ENCODE measurements at places on chromosomes 6 and 20.

DNA sequence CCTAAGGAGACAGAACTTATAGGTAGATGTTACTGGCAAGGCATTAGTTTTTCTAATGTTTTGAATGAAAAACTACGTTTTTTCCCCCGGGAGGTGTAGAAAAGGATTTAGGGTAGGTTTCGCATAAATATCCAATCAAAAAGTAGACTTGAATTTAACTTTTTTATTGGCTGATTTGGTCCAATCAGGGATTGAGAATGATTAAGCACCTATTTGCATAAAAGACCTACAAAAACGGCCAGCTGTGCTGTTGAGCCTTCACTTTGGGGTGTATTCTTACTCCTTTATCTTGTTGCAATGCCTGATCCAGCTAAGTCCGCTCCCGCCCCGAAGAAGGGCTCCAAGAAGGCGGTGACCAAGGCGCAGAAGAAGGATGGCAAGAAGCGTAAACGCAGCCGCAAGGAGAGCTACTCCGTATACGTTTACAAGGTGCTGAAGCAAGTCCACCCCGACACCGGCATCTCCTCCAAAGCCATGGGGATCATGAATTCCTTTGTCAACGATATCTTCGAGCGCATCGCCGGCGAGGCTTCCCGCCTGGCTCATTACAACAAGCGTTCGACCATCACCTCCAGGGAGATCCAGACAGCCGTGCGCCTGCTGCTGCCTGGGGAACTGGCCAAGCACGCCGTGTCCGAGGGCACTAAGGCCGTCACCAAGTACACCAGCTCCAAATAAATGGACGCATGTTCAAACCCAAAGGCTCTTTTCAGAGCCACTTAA, 113.5 kb upstream of the BTN3A2 start:
- no peak for DNase-seq

GRCh38 chr6:34671801-34672656, 24.5 kb downstream of the ILRUN start:
- no peak for DNase-seq

DNA sequence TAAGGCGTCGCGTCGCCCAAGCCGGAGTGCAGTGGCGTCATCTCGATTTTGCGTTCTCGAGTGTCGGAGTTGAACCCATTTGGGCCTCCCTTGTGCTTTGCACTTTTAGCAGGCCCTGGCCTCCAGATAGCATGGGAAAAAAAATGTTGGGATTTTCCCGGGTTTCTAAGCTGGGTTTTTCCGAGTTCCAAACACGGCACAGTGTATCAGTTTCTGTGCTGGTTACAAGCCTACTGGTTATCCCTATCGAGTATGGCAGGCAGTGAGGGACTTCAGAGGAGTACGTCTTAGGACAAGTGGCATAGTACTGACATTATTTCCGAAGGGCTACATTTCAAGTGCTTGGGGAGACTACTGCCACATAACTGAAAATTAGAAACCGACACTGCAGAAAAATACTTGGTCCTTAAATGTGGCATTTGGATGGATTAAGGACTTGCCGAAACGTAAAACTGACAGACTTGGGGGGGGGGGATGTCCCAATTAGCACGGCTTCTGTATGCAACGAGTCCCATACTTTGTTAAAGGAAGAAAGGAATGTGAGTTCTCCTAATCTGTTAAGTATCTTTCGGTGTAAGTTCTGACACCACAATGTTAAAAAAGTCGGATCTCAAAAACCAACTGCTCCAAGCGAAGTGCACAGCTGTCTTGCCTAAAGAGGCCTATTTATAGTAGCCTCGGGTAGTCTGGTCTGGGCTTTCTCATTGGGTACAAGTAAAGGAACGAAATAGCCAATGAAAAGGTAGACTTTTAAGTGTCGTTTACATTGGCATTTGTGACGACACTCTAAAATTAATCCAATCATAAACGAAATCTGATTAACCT, 70.2 kb downstream of the HFE start:
- peak; percentile 99 for DNase-seq

DNA sequence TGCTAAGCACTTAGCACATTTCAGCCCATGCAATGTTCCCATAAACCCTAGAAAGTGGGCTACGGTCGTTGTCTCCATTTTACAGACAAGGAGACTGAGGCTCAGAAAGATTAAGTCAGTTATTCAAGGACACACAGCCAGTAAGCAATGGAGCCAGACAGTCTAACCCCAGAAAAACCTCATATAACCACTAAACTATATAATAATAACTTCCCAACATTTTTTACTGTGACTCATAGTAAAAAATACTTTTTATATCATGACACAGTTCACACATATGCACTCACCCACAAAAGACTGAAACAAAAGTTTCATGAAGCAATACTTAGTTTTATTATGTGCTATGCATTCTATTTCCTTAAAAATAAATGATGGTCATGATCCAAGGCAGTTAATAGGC, 66.2 kb upstream of the EYA2 start:
- no peak for DNase-seq

- no peak for DNase-seq
These were observed 66.5 kb downstream of the ADTRP start for GRCh38 chr6:11711984-11712711.

DNA sequence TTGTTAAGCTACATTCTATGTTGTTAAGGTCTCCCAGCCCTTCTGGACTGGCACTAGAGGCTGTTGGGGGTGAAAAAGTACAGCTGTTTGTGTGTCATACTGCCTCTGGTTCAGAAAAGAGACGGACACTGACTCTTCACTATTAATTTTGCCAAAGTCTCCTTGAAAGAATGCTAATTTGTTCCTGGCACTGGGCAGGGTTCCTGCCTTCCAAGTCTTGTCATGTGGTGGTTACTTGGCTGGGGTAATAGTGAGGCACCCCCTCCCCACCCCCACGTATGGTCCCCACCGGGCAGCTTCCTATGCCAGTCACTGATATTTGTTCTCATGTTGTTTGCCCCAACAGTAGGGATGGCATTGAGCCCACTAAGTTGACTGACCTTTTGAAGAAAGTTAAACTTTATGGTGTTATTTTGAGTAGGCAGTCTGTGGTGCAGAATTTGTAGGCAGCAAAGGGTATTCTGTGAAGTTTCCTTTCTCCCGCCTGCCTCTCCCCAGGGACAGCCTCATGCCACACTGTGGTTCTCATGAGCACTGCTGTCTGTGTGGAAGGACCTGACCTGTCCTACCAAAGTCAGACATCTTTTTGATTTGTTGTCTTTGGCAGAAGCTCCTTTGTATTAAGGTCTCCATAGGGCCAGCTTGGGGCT, 8.7 kb downstream of the CDS2 start:
- DNase-seq, result no peak

GRCh38 chr20:6644813-6645628, 122.5 kb upstream of the BMP2 start:
- DNase-seq, result no peak

DNA sequence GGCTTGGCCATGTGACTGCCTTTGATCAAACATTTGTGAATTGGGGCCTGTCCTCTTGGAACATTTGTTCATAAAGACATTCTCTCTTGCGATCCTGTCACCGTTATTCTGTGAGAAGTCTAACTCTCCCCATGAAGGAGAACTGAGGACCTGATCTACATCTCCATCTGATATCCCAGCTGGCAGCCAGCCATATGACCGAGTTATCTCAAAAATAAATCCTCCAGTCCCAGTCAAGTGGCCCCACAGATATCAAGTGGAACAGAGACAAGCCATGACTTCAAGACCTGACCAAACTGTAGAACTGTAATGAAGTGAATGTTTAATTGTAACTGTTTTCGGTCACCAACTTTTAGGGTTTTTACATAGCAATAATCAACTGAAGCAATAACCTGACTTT, 25.7 kb downstream of the SNX3 start:
- no peak for DNase-seq

- DNase-seq, result no peak
These were observed 46.1 kb downstream of the FKBP5 start for GRCh38 chr6:35642471-35643161.

GRCh38 chr20:32421290-32421689, 63.2 kb downstream of the ASXL1 start:
- no peak for DNase-seq

GRCh38 chr6:159013229-159013628, 13.2 kb upstream of the RSPH3 start:
- DNase-seq, result peak; percentile 32
